Nucleus accumbens (tissue), 56 donors: ENCODE measurements at places on chromosomes 5 and 9.

- DNase-seq: no peak
These were observed 13.0 kb downstream of the SH3PXD2B start for GRCh38 chr5:172441262-172441751.

DNA sequence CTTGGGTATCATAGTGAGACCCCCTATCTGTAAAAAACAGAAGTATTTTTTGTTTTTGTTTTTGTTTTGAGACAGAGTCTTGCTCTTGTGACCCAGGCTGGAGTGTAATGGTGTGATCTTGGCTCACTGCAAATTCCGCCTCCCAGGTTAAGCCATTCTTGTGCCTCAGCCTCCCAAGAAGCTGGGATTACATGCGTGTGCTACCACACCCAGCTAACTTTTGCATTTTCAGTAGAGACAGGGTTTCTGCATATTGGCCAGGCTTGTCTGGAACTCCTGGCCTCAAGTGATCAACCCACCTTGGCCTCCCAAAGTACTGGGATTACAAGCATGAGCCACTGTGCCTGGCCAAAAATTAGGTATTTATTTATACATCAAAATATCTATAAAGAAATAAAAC, 10.2 kb upstream of the CCDC171 start:
- no peak for DNase-seq

GRCh38 chr5:36059571-36060419, 6.9 kb downstream of the UGT3A2 start:
- no peak for DNase-seq

- no peak for DNase-seq
These were observed 307.4 kb upstream of the HAPLN1 start for GRCh38 chr5:84028093-84028492.

DNA sequence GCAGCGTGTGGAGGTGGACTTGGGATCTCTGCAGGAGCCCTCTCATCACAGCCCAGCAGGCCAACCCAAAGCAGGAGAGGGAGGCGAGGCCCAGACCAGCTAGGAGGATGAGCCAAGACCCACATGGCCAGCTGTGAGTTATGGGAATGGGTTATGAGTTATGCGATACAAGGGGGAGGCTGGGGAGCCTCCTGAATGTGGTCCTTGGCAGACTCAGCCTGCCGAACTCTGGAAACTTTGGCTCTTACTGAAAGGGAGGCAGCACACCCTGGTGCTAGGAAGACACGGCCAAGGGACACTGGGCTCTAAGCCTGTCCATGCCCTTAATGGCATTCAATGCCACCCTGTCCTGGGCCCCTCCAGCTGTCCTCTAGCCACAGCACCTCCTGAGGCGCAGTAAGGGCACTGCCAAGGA, 7.7 kb upstream of the VAV2 start:
- DNase-seq: no peak

DNA sequence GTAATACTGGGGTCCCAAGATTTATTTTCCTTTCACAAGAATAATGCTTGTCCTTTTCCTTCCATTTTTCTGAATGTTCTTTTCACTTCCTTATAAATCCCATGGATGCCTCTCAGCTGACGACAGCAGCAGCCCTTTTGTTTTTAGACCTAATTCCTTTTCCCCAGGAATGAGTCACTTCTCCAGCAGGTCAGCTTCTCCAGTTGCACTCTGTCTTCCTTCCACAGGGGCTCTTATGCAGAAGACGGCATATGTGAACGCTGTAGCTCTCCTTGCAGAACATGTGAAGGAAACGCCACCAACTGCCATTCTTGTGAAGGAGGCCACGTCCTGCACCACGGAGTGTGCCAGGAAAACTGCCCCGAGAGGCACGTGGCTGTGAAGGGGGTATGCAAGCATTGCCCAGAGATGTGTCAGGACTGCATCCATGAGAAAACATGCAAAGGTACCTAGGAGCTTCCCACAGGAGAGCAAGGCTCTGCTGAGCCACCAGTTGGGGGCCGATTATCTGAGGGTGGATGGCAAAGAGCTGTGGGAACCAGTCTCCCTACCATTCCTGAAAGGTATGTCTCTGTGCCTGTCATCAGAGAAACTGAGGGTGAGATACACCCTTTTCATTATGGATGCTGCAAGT, 72.9 kb downstream of the RFK start:
- no peak for DNase-seq

GRCh38 chr9:68780720-68781119, 75.7 kb downstream of the PIP5K1B start:
- DNase-seq: peak; percentile 18
